Left renal pelvis (tissue), 4 donors: ENCODE measurements at places on chromosomes 4 and X. TPM values are rescaled to one million over a fixed set of nuclear protein-coding genes. Genes with fewer than 3 reads are reported as not detected.

GRCh38 chr4:173231916-173232315 is 63.3 kb downstream of the GALNT7 start:
- no peak for DNase-seq

- no peak for DNase-seq
Measured at GRCh38 chr4:89039730-89040338, 17.2 kb downstream of the FAM13A start.

DNA sequence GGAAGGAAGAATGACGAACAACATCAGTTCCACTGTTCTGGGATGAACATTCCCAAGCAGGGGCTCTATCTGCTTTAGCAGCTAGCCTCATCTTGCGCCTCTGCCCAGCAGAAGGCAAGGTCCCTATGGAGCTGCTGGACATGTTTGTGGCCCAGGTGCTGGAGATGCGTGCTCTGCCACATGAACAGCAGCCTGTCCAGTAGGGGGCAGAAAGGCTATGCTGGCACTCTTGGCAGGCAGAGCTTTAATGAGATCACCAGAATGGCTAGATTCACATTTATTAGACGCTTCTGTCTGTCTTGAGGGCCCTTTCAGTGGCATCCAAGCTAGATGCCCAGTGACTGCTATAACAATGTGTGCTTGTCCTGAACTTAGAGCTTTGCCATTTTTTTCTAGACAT is 1826.0 kb downstream of the STIM2 start:
- no peak for DNase-seq

DNA sequence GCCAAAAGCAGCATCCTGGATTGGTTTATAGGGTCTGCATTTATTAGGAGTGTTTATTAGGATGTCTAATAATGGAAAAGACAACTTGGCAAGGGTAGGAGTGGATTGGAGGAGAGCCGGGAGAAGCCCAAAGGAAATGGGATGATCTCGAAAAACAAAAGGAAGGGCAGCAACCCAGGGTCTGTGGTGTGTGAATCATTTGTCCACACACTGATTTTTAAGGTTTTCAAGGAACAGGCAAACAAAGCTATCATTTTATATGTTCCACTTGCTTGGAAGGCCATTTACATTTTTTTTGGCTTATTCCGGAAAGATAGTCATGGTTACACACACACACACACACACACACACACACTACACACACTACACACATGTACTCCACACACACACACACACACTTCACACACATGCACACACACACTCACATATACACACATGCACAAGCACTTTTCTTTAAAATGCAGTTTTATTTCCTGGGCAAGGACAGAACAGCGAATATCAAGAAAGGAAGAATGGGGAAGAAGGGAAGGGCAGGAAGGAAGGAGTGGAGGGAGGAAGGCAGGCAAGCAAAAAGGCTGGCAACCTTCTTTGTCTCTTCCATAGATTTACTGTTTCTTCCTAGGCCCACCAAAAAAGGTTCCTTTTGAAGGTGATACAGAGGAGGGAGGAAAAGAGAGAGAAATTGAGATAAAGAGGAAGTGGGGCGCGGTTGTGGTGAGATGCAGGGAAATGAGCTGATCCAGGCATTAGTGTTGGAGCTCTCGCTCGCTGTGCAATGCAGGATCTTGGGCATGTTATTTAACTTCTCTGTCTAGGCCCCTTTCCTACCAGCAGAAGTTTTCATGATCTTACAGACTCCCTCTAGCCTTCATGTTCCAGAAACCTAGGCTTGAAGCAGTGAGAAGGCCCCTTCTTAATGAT is 88.6 kb upstream of the MAML3 start:
- DNase-seq = no peak

DNA sequence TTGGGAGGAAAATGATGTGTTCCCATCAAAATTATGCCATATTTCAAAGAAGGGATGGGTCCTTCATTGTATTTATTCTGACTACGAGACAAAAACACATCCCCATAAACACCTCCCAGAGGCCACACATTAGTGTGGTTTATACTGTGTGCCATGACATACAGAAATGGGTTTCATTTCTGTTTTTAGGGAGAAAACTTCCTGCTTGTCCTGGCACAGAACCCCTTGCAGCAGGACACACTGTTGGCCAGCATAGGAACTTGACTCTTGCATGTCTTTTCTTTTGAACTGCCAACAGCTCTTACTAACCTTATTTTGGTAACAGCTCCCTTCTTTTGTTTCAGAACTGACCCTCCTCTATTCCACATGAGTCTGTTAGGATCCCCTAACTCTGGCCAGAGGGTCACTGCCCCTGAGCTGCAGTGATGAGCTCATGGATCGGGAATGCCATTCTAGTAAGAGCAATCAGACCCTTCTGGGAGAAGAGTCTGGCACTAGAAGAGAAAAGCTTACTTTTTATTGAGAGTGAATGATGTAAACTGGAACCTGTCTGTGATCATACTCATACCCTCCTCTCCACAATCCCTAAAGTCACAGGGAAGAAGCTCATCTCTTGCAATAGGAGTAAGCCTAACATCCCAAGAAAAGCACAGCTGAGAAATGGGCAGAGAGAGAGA is 86.4 kb downstream of the SMIM20 start:
- no peak for DNase-seq

The DRD5 gene
- 0.70 TPM for polyA plus RNA-seq

The CABS1 gene
- polyA plus RNA-seq = 0.32 TPM

The PDE6B gene
- 48.6 TPM for polyA plus RNA-seq
